Esophagus squamous epithelium (tissue), 5 donors: ENCODE measurements at places on chromosomes 2 and 18.

DNA sequence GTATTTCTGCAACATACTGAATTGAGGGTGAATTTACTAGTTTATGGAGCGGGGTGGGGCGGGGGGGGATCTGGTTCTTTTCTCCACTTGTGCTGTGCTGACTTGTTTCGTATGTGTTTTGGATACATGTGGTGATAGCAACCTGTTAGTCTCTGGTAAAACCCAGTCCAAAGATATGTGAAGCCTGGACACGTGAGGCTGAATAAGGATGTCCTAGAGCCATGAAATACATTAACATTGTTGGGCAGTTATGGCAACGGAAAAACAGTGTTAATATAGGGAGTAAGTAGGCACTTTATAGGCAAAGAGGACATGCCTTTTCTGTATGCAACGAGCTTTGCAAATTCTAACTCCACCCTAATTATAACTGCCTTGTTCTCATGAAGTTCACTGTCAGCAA is 42.1 kb upstream of the NEMP2 start:
- DNase-seq: no peak

DNA sequence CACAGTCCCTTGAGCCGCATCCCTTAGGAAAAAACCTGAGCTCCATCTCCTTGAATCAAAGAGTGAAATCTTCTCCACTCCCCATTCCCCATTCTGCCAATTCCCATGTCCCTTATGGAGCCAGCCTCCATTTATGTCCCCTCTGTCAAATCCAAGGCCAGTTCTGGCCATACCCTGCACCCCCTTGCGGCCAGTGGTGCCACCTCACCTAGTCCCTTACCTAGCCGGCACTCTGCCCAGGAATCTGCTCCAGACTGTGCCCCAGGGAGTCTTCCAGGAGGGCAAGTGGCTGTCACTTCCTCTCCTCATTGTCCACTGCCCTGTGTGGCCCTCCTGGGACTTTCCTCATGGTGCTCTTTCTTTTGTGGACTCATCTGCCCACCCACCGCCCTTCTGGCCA is 195.4 kb upstream of the RMP24 start:
- no peak for DNase-seq

DNA sequence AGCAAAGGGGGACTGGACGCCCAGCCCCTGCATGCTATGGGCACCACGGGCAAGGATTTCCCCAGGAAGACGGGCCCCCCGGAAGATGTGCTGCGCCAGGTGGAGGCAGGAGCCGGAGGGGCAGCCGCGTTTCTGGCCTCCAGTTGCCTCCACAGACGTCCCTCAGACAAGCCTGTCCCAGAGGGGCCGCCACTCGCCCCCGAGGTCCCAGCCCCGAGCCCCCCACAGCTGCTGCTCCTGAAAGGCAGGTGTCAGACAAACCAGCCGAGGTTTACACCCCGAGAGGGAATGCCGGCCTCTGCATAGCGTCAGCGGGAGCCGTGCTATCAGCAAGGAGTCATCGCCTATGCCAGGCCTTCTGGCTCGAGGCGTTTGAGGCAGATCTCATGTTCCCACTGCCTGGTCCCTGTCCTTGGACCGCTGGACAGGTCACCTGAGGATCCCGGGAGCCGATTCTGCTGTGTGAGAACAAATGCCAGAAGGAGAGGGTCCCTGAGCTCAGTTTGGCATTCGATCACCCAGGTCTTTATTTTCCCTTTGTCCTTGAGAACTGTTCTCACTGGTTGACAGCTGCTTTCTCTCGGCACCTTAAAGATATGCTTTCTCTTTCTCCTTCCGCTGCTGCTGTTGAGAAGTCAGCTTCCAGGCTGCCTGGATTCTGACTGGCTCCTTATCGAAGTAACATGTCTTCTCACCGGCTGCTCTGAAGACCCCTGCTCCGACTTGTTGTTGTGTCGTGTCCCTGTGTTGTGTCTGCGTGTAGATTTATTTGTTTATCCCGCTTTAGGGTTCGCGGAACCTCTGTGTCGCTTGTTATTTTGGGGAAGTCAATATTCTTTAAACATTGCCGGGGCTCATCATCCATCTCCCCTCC is 20.6 kb downstream of the CROCC2 start:
- no peak for DNase-seq

DNA sequence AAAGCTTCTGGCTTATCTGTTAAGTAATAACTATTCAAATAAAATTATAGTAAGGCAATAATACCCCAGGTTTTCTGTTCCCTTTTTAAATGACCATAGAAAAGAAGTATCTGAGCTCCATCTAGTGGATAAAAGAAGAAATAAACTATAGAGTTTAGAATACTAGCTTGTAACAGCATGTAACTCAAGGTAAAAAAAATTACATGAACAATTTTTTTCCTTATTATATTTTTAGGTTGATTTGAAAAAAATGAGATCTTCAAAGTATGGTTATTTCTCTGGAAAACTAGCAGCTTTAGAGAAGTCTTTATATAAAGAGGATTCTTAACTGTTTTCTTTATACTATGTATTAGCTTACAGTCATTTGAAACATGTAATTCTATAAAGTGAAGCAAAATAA is 58.1 kb downstream of the NCKAP1 start:
- no peak for DNase-seq

- DNase-seq: no peak
Measured at GRCh38 chr2:136917411-136917881, 152.1 kb downstream of the THSD7B start.

GRCh38 chr2:8447610-8448221 is 234.1 kb upstream of the ID2 start:
- DNase-seq: no peak

DNA sequence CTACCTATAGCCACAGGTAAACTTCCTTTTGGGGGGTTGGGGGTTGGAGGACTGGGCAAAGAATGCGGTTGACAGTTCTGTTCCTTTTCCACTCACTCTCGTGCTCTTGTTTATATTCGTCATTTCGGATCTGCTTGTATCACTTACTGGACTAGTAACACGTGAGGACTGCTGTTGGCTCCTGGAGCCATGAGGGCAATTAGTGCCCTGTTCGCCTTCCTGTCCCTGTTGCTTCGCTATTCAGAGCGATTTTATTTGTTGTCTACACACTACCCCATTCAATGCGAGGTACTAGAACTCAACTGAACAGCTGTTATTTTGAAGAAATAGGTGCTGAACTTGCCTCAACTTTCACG is 1.1 kb downstream of the KCNJ3 start:
- DNase-seq: no peak

DNA sequence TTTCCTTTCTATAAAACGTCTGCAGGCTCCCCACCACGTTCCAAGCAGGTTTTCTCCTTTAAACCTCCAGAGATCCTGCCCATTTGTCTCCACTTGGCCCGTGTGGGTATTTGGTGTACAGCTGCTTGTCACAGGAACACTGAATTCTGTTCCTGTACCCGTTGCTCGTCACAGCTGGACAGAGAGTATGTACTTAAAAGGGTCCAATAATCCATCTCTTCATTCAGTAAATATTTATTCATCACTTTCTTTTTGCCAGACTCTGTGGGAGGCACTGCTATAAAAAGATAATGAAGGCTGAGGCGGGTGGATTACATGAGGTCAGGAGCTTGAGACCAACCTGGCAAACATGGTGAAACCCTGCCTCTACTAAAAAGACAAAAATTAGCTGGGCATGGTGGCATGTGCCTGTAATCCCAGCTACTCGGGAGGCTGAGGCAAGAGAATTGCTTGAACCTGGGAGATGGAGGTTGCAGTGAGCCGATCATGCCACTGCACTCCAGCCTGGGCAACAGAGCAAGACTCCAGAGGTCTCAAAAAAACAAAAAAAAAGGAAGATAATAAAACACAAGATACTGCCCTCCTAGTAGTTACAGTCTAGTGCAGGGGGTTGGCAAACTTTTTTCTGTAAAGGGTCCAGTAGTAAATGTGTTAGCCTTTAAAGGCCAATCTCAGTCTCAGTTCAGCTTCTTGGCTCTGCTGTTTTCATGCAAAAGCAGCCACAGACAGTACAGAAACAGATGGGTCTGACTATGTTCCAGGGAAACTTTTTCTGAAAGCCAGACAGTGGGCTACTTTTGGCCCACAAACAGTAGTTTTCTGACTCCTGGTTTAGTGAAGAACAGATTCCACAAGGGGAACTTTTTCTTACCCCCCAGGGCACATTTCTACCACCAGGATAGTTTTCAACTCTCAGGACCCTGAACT is 309.9 kb upstream of the RAB12 start:
- DNase-seq: no peak

DNA sequence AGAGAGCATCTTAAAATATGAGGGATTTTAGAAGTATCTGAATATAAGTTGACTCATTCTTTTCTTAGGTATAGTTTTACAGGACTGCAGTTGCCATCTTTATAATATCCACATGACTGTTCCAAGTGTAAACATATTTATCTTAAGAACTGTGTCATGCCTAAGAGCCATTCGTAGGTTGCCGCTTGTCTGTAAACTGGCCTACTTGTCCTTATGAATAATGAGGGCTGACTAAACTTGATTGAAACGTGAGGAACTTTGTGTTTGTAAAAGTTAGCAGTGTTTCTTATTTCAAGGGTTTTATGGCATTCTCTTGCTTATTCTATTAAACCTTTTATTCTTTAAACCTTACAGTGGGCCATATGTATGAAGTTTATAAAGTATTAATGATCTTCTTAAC is 99.6 kb downstream of the MAP3K20 start:
- no peak for DNase-seq

- DNase-seq: no peak
Measured at GRCh38 chr2:8515864-8516533, 165.9 kb upstream of the ID2 start.
